ENCODE measurements at places on chromosomes 1 and 21. TPM values are rescaled to one million over a fixed set of nuclear protein-coding genes. Genes with fewer than 3 reads are reported as not detected.

The DAB1 gene
- not detected for total RNA-seq

The FAM167B gene
- 1.6 TPM for total RNA-seq

The CFAP74 gene
- 3.0 TPM for total RNA-seq

The ATF3 gene
- 10.2 TPM for total RNA-seq

The TMEM222 gene
- total RNA-seq, result 32.8 TPM

The WNT3A gene
- total RNA-seq, result 0.53 TPM

- DNase-seq, result peak; percentile 33
These were observed 11.0 kb upstream of the SERBP1 start for GRCh38 chr1:67441183-67441582.

GRCh38 chr1:166432655-166433054, 265.9 kb upstream of the FAM78B start:
- DNase-seq, result no peak

GRCh38 chr1:102631691-102632090, 476.6 kb downstream of the COL11A1 start:
- no peak for DNase-seq

DNA sequence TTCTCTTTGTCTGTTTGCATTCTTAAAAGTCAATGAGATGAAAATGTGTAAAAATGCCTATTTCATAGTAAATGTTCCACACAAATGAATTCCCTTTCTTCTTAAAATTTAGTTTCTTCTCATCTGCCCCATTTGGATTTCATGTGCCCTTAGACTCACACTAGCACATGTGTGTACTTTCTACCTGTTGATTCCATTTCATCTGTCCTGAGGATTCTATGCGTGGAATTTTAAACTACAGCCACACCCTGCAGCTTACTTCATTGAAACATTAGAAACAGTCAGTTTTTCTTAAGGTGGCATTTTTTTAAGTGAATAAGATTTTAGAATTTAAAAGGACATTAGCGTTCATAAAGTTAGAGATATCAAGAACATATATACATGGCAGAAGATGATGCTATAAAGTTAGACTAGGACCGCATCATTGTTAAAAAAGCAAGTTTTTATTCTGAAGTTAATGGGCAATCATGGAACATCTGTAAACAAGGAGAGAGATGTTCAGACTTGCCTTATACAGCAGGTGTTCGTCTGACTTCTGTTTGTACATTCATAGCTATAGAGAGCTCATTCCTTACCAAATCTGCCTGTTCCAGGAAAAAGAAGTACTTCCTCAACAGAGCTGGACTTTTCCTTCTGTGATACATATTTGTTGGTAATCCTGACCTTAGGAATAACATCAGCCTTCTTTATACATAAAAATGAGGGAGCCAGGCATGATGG, 3.9 kb upstream of the TUT4 start:
- DNase-seq, result no peak

- DNase-seq, result no peak
These were observed 6.4 kb downstream of the FCRL2 start for GRCh38 chr1:157770442-157771043.

DNA sequence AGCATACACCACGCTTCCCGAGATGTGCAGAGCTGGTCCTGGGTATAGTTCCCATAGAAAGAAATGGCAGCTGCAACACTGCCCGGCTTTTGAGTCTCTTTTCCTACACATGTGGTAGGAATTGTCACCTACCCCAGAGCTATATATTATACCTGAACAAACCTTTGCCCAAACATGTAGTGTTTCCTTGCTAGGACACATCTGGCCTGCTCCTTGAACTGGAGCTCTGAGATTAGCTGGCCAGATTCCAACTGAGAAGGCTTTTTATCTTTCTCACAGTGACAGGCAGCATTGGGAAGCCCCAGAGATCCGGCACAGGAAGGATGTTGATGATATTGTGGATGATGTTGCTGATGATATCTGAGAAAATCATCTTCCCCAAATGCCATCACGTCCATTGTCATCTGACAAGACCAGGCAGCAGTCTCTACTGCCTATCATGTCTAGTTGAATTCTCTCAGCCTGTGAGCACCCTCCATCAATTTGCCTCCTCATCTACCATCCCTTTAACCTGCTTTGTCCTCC, 115.0 kb upstream of the SMYD2 start:
- no peak for DNase-seq

DNA sequence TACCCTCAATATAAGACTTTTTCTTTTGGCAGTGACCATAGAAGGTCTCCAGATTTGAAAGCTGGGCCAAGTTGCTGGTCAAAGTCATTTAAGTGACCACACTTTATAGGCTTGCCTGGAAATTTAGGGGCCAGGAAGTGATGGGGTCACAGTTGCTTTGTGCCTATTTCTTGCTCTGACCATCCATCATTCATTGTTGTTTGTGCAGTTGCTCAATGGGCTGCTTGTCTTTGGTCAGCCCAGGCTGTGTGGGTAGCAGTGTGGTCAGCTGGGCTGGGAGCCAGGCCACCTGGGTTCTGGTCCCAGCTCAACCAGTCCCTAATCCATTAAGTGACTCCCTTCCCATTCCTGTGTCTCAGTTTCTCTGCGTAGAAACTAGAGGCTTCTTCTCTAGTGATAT, 2.1 kb upstream of the OTUD7B start:
- DNase-seq, result no peak

DNA sequence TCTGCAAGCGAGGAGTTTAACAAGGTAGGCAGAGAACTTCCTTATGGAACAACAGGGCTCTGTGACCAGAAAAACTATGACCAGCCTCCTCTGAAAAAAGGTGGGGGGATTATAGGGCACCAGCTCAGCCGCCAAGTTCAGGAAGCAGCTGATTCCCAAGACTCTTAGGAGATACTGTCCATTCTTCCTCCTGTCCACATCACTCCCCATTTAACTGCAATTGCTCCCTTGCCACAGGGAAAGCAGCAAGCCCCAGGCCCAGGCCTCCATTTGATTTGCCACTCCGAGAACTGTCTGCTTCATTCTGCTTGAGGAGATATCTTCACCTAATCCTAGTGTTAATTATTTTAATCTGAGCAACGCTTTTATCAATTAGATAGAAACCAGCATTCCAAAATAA, 254.3 kb downstream of the ZNF648 start:
- no peak for DNase-seq

DNA sequence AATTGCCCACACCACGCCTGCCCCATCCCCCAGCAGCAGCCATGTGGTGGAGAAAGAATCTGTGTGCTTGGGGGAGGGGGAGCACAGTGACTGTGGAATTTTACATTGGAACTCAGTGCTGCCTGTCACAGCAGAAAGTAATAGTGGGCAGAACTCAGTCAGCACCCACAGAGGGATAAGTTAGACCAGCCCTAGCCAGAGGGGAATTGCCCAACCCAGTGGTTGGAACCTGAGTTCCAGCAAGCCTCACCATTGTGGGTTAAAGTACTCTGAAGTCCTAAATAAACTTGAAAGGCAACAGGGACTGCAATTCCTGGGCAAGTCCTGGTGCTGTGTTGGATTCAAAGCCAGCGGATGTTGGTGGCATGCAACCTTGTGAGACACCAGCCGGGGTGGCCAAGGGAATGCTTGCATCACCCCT, 88.8 kb downstream of the MRPL39 start:
- DNase-seq, result no peak

DNA sequence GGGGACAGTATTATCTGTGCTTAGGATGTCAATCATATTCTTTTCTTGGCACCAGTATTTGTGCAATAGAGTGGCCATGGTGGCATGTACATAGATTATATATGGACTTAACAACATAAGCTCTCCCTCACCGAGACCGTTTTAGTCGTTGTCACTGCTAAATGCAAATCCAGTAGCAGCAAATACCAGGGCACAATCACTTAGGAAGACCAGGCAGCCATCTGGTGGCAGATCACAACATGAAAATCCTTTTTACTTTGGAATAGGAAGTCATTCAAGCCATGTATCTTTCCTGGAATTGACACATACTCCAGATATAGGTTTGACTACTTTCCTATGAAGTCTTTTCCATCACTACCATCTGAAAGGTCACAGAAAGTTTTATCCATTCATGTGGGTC, 53.2 kb upstream of the C1orf87 start:
- DNase-seq, result no peak

DNA sequence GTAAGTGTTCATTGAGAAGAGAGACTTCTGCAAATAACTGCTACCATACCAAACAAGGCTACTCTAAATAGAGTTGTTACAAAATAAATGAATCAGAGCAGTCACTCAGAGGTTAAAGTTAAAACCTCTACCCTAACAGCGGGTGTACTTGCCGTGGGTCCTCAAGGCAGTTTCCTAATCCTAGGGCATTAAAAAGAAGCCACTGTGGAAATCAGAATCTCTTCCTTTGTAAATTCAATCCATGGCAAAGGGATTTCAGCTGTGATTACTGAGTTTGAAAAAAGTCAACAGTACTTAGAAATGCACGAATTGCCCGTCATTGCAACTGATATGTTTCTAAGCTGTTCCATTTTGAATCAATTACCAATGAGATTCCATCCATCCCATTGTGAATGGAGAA, 13.5 kb downstream of the TBX15 start:
- DNase-seq, result no peak

- no peak for DNase-seq
These were observed 2.5 kb upstream of the RCSD1 start for GRCh38 chr1:167627615-167627864.

DNA sequence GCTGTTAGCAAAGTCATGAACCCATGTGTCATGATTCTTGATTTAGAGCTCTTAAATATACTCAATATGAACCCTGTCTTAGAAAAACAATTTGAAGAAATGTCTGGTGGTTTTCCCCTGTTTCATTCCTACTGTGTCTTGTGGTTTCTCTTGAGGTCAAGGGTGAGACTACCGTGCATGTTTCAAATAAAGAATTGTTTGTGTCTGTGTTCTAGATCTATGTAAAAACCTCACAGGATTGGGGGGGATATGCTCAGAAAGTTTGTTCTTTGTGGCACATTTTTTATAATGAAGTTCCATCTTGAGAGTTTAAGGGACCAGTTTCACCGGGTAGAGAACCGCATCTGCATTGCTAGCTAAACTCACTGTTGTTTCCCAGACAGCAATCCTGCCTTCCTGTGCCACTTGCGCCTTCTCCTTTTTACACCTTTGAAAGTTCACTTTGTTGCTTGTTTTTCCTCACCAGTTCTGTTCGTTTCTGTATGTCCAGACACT, 30.9 kb upstream of the CACYBP start:
- DNase-seq, result peak; percentile 85

DNA sequence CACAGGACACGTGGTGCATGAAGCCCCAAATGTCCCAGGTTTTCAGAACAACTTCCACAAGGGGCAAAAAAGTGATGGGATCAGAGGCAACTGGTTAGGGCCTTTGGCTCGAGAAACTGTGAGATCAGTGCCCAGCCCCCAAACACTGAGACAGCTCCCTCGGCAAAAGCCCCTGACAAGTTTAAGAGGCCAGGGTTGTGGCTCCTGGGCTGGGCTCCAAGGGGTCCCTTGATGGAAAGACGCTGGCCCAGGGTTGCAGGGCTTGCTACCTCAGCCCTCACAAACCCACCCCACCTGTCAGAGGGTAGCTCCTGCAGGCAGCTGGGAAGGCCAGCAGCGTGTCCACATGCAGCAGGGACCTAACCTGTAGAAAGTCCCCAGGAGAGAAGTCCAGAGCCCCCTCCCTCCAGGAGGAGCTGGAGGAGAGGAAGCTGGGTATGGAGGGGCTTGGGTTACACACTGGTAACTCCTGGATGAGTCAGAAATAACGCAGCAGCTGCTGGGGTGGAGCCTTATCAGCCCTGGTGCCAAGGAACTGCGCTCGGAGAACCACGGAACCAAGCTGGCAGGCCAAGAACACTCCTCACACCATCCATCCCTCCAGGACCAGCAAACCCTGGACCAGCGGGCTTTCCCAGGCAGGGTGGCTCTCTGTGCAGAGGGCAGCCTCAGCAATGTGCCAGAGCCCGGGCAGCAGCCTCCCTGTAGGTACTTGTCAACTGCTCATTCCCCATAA, 37.5 kb downstream of the CTNNBIP1 start:
- no peak for DNase-seq

- no peak for DNase-seq
These were observed 118.5 kb downstream of the UCK2 start for GRCh38 chr1:165945911-165946310.

Data from PC-9 (cell line).